ENCODE measurements at places on chromosomes 1 and 21.

GRCh38 chr1:155070721-155071569 is 7.4 kb downstream of the EFNA4 start:
- peak; percentile 69 for DNase-seq

- no peak for DNase-seq
These were observed 167.7 kb upstream of the PTGFR start for GRCh38 chr1:78322928-78323680.

DNA sequence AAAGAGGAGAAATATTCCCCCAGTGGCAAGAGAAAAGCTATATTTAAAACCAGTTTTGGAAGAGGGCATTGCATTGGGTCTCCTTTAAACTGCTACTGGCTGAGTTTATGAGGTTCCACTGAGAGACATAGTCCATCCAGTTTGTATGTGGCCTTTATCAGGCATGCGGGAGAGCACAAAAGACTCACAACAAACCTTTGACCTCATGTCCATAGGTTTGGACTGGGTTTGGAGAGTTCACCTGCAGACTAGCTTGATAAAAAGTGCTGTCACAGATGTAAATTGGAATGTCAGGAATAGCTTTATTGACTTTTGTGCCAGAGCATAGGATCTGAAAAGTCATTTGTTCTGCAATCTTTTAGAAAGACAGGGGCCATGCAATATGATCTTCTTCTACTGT is 131.0 kb upstream of the NRIP1 start:
- DNase-seq, result no peak

DNA sequence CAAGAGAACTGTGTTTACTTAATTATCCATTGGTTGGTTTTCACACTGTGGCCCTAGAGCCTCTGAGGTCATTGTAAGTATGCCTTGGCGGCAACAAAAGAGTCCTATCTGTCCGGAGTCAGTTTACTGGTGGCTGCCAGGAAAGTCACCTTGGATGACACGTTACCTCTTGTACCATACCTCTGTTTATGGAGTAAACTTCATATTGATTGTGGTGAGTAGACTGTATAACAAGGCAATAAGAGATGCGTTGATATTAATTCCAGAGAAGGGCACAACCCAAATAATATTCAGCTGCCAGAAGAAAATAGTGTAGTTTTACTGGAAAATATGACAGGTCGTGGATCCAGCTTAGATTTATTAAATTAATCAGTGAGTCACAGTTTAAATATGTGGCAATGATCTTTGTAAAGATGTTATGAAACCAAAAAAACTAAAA is 20.4 kb upstream of the KIF14 start:
- no peak for DNase-seq

DNA sequence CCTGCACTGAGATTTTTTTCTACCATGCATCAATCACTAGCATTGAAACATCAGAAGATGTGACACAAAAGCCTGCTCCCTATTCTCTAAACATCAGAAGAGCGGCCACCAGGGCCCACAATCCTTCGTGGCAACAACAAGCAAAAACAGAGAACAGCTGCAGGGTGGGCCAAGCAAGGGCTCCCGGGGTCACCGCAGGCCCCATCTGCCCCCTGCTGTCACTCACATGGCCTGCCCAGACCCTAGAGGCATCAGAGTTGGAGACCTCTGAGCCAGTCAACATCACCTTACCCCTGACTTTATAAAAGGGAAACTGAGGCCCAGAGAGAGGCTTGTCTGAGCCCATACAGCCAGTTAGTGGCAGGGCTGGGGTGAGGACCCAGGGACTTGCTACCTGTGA is 1.8 kb downstream of the LAPTM5 start:
- DNase-seq, result no peak

DNA sequence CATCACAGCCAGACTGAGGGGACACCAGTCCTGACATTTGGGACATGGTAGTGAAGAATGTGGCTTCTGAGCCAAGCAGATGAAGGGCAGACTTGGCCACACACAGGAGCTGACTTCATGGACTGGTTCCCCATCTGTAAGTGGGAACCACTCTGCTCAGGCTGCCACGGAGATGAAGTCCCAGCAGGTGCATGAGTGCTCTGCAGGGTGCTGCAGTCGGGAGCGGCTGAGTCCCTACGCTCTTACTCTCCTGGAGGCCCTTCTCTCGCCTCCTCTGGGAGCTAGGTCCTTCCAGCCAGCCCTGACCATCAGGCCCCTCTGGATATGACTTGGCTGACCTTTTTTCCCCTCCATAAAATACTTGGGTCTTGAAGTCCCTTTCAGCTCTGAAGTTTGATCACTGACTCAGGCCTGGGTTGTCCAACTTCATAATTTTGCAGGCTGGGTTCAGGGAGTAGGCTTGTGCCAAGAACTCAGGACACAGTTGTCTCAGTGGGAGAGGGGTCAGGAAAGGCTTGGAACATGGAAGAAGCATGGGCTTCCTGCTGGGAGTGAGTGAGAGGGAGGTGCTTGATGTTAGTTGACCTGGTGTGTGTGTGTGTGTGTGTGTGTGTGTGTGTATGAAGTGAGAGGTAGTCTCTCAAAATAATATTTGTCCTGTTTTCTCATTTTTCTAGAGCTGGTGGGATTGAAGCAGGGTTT is 21.0 kb upstream of the EPS8L3 start:
- DNase-seq, result no peak

DNA sequence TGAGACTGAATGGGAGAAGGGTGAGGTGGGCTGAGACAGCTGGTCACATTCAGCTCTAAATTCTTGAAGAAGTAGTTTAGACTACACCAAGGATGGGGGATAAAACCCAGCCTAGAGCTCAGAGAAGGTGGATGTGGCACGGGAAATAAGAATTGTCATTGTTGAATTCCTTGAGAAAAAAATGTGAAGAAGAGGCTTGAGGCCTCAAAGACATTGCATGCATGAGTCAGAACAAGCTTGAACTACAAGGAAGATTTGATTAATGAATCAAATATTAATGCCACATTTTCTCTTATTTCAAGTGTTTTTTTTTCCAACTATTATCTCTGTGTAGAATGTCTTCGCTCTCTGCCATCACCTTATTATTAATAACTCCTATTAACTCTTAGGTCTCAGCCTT is 58.9 kb downstream of the MAP3K7CL start:
- no peak for DNase-seq

DNA sequence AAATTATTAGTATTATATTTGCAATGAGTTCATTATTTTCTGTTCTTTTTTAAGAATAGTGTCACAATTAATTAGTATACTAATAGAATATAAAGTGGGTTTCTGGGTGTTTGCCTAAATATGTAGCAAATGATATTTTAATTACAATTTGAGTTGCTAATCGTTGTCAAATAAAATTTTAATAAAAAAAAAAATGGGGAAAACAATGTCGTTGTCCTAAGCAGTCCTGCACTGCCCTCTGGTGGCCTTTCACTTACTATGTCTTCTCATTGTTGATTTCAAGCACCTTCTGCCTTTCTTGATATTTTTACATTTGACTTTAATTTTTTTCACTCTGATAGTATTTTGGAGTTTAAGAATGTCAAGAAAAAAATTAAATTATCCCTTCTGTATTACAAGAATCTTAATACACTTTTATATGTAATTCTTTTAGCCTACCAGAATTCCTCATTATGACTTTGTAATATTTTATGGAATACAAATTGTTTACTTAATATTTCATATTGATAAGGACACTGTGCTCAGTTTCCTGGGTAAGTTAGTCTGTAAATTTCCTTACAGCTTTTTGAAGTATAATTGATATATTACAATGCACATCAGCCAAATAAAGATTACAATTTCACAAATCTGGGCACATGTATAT is 104.5 kb upstream of the FMN2 start:
- DNase-seq, result peak; percentile 35

GRCh38 chr1:199913318-199913717 is 114.2 kb upstream of the NR5A2 start:
- no peak for DNase-seq

- DNase-seq, result no peak
These were observed 65.7 kb downstream of the NVL start for GRCh38 chr1:224264321-224264720.

- no peak for DNase-seq
These were observed 52.0 kb downstream of the OLIG1 start for GRCh38 chr21:33121715-33122475.

- no peak for DNase-seq
These were observed 47.9 kb upstream of the NUF2 start for GRCh38 chr1:163273766-163274441.

DNA sequence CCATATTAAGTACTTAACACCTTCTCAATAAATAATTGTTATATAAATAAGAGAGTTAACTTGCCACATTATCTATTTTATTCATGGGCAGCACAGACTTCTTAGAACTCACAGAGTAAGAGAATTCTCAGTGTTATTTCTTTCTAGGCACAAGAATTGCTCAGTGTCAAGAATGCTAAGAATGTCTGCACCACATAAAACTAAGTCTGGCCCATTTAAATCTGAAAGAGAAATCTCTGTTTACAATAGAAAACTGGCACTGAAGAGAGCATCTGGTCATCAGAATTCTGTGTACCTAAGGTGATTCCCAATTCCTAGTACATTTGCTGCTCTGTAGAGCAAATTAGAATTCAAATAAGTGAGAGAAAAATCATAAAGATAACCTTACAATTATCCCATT is 3.8 kb downstream of the OR10K2 start:
- no peak for DNase-seq

DNA sequence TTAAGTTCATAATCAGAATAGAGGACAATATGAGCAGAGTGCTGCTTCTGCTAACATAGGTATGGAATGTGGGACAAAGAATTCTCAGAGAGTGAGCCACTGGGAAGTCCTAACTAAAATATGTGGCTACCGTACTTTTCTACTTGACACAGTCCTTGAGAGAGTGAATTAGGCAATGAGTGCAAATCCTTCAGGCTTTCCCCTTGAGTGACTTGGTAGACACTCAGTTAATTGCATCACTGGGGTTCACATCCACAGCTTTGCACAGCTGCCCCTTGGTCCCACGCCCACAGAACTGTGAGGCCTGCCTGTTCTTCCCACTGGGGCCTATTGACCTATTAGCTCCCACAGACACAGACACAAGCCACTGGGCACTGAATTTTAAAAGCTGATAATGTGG is 40.5 kb upstream of the PAXBP1 start:
- no peak for DNase-seq

GRCh38 chr1:205232945-205233397 is 5.2 kb downstream of the TMCC2 start:
- DNase-seq, result no peak

DNA sequence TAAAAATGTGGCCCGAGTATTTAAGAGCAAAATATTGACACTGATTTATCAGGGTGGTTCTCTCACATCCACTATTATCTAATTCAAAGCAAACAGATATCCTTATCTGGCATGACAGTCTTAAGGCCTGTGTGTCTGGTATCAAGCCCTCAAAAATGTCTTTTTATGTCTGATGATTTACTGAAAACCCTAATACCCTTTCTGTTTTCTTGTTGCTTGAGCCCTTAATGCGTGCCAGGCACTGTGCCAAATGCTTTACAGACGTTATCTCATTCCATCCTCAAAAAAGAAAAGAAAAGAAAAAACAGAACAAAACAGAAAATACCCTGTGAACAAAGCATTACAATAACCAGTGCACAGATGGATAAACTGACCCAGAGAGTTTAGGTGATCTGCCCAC is 5.7 kb downstream of the DUSP23 start:
- no peak for DNase-seq
